Activated CD4-positive, alpha-beta T cell treated with anti-CD3 and anti-CD28 coated beads, Interleukin-10, Interleukin-2, amounts not matched to agents 100 ng/mL and 50 ng/mL, durations not matched to agents 16 hours and 8 hours (primary cell): ENCODE measurements at places on chromosomes 2 and 18.
A peak's percentile ranks its signal among the peaks of the same experiment; 100 is the strongest.

- no peak for DNase-seq
Observed at GRCh38 chr2:14756122-14756541, 123.6 kb downstream of the LRATD1 start.

DNA sequence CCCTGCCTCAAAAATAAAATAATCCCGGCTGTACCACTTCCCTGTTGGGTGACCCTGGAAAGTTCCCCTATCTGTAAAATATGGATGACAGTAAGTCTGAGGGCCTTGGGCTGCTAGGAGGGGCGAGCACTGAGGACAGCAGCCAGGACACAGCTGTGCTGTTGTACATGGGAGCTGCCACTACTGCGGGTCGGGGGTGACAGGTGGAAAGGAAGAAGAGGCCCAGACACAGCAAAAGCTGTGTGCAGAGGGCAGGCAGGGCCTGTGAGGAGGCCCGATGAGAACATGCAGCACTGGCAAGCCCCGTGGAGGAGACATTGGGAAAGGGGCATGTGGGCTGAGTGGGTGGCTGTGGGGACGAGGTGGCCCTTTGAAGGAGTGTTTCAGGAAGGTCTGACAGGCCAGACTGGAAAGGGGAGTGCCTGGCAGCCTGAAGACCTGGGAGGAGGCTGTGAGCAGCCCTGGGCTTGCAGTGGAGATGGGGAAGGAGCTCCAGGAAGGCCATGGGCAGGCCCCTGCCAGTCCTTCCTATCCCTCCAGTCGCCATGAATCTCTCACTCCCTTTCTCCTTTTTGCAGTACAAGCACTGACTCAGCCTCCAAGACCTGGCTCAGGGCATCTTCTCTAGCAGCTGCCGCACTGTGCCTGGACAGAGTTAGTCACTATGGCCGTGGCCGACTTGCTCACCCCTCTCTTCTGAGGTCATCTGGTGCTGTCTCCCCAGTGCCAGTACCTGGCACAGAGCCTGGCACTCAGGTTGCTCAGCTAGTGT is 28.9 kb upstream of the SEMA4C start:
- DNase-seq, result no peak

- no peak for DNase-seq
Observed at GRCh38 chr2:7012141-7012764, 95.0 kb downstream of the RNF144A start.

GRCh38 chr18:75644871-75645270 is 217.4 kb upstream of the SMIM21 start:
- DNase-seq, result no peak

DNA sequence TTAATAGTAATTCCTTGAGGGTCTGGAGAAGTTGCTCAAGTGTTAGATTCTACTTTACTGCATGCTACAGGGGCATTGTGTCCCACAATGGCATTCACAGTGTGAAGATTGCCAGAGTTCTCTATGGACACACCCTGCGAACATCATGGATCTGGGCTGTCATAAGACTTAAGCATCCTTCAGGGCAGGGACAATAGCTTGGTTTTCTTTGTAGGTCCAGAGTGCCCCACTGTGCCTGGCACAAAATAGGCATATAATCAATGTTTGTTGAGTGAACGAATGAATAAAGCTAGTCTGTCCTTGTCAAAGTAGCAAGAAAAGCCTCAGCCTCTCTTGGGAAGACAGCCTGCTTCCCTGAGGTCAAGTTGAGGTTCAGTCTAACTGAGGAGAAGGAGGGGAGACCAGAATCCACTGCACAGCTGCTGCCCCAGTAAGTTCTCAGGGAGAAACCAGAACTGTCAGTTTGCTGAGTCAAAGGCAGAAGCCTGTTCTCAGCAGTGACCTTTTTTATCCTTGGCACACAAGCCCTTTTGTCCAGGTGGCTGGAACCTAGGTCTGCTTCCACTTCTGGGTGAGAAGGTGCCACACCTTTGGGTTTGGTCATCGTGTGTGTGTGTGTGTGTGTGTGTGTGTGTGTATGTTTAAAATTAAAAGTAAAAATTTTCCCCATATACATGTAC is 15.0 kb downstream of the INPP4A start:
- DNase-seq, result peak; percentile 75

GRCh38 chr2:26561918-26562810 is 79.0 kb downstream of the CIB4 start:
- DNase-seq, result peak; percentile 30

GRCh38 chr2:233480490-233481202 is 85.9 kb downstream of the USP40 start:
- DNase-seq, result no peak

- no peak for DNase-seq
Observed at GRCh38 chr2:30273574-30273929, 42.2 kb downstream of the LBH start.

GRCh38 chr18:43876748-43877147 is 599.5 kb upstream of the SYT4 start:
- no peak for DNase-seq

DNA sequence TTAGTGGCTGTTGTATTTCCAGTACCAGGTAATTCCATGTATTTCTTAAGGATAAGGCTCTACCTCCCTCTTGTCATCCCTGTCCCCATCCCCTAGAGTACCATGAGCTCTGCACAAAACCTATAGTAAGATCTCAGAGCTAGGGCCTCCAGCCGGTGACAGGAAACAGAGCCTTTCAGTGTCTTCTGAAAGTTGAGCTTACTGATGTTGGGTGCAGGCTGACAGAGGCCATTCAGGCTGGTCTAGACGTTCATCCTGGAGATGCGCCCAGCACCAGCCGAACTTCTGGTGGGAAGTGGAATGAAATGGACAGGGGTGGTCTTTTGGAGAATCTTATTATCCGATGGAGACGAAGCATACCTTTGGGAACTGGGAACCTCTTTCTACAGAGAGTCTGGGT is 16.7 kb upstream of the LYPD6B start:
- no peak for DNase-seq

- no peak for DNase-seq
Observed at GRCh38 chr2:162828545-162828944, 10.0 kb downstream of the KCNH7 start.

GRCh38 chr2:142756430-142756829 is 121.0 kb upstream of the KYNU start:
- no peak for DNase-seq

- no peak for DNase-seq
Observed at GRCh38 chr2:241261628-241262027, 53.8 kb downstream of the HDLBP start.

DNA sequence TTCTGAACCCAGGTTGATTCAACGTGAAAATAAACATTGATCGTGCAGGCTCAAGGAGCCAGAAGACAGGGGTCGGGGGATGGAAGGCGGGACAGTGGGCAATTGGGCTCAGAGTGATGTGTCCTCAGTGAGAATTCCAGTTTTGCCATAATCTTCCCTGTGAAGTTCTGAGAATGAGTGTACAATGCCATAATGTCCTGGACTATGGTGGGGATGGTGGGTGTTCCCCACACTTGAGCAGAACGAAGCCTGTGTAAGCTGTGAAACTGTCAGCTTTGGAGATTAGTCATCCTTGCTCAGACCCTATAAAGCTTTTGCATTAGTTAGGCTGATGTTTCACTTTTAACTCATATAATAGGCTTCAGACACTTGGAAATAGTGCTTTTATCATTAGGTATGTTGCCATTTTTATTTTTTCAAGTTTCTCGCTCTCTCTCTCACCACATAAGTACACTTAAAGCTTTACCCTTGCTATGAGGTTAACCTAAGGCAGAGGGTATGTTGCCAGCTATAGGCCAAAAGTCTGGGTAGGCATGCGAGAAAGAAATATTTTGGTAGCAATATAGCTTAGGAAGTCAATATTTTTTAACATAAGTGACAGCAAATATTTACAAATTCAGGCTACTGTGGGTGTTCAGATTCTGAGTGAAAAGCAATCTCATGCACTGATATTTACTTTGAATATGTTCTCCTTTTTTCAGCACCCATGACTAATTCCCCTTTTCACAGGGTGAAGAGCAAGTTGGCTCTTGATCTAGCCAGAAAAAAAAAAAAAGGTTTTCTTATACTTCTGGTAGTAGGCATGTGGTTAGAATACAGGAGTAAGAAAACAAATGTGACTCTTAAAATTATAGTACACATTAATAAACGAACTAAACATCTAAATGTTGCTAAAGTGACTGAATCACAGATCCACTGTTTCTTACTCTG is 47.2 kb downstream of the CDC42EP3 start:
- DNase-seq, result peak; percentile 88

- DNase-seq, result no peak
Observed at GRCh38 chr18:62610701-62611411, 88.0 kb downstream of the ZCCHC2 start.

DNA sequence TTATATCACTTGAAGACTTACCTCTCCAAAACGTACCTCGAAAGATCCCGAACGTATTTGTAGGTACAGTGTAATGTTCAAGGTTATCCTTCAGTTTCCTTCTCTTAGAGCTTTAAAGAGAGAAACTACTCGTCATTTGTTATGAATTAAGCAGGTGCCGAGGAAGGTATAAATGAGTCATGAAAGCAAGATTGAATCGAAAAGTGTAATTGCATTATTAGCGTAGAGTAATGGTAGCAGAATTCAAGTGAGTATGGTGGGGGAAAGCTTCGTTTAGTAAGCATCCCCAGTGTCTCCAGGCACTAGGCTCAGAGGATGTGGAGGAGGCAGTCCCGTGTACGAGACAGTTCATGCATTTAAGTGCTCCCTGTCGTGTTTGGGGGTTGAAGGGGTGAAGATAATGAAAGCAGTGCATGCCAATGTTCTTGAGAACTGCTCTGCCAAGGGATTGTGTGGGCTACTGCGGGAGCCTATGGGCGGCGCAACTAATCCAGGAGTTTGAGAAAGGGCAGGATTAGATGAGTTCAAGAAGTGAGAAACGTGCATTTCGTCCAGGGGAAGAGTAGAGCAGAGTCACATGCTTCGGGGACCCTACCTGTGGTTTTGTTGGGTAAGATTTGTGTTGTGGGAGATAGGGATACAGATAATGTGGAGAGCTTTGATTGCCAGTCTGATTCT is 858 bp downstream of the POLR1B start:
- peak; percentile 30 for DNase-seq

GRCh38 chr2:100268986-100269385 is 53.3 kb downstream of the LONRF2 start:
- no peak for DNase-seq

DNA sequence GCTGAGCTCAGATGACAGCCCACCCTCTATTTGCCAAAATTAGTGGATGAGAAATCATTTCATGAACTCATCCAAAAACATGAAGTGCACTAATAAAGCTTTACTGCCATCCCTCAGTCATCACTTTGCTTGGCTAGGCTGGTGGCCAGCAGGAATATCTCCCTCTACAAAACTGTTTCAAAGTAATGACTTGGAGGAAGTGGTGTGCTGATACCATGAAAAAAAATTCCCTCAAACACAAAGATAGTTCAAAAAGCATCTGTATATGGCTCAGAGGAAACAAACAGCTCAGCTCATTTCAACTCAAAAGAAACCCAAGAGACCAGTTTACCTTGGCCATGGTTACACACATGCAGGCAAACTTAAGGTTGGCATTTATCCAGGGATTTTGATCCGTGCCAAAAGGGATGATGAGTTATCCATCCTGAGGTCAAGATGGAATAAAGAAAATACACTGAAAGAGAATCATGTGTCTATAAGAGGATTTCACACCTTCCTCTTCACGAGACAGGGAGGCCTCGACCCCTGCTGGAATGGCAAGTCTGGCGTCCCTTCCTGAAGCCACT is 18.4 kb upstream of the WIPF1 start:
- DNase-seq, result peak; percentile 60

GRCh38 chr2:152925547-152926448 is 207.4 kb downstream of the ARL6IP6 start:
- peak; percentile 71 for DNase-seq
